ENCODE measurements at places on chromosomes 3 and 15. TPM values are rescaled to one million over a fixed set of nuclear protein-coding genes. Genes with fewer than 3 reads are reported as not detected.

DNA sequence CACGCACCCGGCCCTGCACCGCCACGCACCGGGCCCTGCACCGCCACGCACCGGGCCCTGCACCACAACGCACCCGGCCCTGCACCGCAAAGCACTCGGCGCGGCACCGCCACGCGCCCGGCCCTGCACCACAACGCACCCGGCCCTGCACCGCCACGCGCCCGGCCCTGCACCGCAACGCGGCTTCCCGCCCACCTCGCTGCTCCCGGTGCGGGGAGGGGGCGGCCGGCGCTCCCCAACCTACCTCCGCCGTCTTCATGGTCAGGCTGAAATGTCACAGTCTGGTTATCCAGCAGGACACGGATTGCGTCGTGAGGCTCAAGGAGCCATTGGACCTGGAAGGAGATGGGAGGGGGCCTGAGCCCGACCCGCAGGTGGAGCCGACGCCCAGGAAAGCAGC is 41.8 kb downstream of the MUC20 start:
- H3K27me3 ChIP-seq, result peaks cover 38% of the 10 kb centered on the region
- H3K4me3 ChIP-seq, result no peak overlapping the region

DNA sequence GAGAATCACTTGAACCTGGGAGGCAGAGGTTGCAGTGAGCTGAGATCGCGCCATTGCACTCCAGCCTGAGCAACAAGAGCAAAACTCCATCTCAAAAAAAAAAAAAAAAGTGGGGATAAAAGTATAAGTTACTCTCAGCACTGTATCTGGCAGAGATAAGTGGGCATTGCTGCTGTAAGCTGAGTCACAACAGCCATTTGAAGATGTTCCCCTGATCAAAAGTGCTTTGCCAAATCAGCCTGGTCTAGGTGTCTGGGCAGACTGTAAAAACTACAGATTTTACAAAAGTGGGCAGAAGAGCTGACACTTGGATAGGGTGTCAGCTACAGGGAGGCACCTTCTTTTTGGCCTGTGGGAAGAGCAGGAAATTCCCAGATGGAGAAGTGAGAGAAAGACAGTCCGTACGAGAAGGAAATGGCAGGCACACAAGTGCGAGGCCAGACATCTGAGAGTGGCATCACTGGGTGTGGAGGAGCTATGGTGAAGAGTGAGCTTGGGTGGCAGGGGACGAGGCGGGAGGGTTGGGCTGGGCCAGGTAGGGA is 78.5 kb downstream of the TRAK1 start:
- no peak for DNase-seq
- no peaks in the 10 kb centered on the region for H3K27me3 ChIP-seq
- peaks cover 22% of the 10 kb centered on the region for H3K4me1 ChIP-seq
- no peak overlapping the region for H3K4me3 ChIP-seq
- H3K36me3 ChIP-seq, result no peaks in the 10 kb centered on the region
- no peak overlapping the region for H3K27ac ChIP-seq

DNA sequence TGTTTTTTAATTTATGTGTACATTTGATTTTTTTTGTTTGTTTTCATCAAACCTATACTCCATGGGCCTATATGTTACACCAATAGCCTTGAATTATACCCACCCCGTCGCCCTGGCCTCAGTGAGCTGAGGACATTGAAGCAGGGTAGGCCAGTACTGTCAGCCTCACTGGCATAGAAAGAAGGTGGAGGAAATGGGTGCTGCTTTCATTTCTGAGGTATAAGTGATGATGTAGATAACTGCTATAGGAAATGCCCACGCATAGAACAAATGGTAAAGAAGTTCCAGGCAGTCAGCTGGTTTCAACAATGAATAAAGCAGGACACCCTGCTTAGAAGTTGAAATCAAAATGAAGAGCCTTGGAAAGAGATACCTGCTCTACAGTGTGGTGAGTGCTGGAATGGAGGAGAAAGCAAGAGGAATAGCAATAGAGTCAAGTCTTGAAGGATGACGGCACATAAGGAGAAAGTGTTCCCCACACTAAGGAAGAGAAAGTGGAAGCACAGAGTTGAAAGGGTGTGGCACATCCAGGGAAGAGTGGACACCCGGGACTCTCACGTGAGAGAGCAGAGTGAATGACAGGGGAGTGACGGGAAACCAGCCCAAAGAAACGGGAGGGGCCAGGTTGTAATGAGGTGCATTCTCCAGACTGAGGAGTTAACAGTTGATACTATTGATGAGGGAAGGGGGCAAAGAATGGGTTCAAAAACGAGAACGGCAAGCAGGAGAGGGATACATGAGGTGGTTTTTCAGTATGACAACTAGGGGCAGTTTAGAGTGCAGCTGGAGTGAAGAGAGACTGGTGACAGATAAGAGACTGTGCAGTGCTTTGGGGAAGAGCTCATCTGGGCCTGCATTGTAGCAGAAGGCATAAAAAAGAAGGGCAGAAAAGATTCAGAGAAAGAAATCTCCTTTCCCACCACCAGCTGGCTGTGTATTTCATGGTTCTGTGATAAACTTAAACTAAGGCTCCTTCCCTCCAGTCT is 70.5 kb downstream of the KLHL25 start:
- peak overlapping the region; percentile 80 for H3K27ac ChIP-seq
- peak overlapping the region; percentile 4 for H3K4me3 ChIP-seq
- no peak for DNase-seq
- H3K27me3 ChIP-seq, result no peaks in the 10 kb centered on the region
- peaks cover 27% of the 10 kb centered on the region for H3K4me1 ChIP-seq
- H3K36me3 ChIP-seq, result peaks cover 71% of the 10 kb centered on the region

DNA sequence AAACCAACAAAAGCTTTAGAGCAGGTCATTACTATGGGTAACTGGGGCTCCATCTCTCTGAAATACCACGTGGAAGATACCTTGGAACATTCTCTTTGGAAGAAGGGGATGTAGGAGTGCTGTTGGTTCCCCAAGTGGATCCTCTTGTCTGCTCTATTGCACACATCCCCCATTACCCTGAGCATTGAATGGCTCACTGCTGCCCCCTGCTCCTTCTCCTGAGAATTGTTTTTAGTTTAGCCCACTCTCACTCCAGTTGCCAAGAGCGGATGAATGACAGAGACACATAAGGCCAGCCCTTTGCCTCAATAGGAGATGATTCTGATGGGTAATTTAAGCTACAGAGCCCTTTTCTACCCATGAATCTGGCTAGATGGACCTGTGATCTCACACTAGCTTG is 135.6 kb upstream of the SUCLG2 start:
- no peak overlapping the region for H3K27ac ChIP-seq
- no peak overlapping the region for H3K4me3 ChIP-seq
- H3K27me3 ChIP-seq, result no peaks in the 10 kb centered on the region
- peaks cover 3% of the 10 kb centered on the region for H3K36me3 ChIP-seq
- DNase-seq, result peak; percentile 66
- no peaks in the 10 kb centered on the region for H3K4me1 ChIP-seq

DNA sequence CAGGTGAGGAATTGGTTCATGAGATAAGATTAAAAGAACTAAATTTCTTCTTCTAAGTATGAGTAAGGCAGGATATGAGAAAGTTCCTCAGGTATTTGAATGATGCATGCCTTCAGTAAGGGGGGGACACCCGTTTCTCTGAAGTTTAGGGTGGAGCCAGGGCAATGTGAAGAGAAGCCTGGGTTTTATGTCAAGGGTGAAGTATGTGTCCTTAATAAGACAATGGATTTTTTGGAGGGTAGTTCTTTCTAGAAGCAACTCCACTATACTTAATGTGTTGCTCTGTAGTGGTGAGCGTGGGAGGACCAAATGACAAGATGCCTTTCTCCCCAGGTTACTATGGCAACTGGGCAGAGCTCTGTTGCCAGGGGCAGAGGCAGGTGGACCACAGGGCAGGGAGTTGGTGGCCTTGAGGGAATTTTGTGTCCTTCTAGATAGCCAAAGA is 44.0 kb downstream of the PHLDB2 start:
- H3K4me3 ChIP-seq, result no peak overlapping the region
- H3K27me3 ChIP-seq, result no peaks in the 10 kb centered on the region
- peaks cover 5% of the 10 kb centered on the region for H3K36me3 ChIP-seq
- DNase-seq, result no peak
- H3K27ac ChIP-seq, result no peak overlapping the region
- peaks cover 15% of the 10 kb centered on the region for H3K4me1 ChIP-seq

- H3K27ac ChIP-seq, result no peak overlapping the region
- H3K4me1 ChIP-seq, result peaks cover 26% of the 10 kb centered on the region
- DNase-seq, result no peak
Observed at GRCh38 chr15:40322531-40323238, 807 bp upstream of the INAFM2 start.

The HTR3D gene
- not detected for total RNA-seq

DNA sequence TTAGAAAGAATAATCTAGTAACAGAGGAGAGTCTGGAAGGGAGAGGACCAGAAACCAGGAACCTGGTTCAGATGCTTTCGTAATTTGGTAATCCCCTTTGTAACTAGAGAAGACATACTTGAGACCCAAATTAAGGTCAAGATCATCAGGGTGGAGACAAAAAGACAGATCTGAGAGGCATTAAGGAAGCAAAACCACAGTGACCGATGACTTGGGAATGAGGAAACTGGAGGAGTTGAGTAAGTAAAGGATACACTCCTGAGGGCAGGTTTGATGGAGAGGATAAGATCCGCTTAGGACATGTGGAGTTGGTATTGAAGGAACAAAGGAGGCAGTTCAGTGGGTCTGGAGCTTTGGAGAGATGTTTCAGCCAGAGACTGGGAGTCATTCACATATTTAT is 23.6 kb upstream of the BCL2A1 start:
- no peak overlapping the region for H3K27ac ChIP-seq
- H3K36me3 ChIP-seq, result no peaks in the 10 kb centered on the region
- H3K4me1 ChIP-seq, result no peaks in the 10 kb centered on the region
- peaks cover 3% of the 10 kb centered on the region for H3K27me3 ChIP-seq

DNA sequence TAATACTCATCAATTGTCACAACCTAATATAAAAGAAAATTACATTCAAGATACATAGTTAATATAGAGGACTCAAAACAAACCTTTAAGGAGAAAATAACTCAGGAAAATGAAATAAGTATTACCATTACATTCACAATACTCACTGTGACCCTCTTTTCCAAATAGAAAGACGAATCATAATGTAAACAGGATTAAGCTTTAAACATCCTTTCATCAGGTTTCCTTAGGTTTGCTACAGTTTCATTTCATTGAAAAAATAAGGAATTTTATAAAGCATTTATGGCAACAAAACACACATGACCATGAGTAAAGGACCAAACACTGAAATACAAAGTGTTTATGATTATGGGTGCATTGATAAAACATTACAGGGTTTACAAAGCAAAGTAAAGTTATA is 162.7 kb downstream of the ALCAM start:
- no peak overlapping the region for H3K4me3 ChIP-seq
- no peaks in the 10 kb centered on the region for H3K27me3 ChIP-seq
- no peak overlapping the region for H3K27ac ChIP-seq
- peaks cover 8% of the 10 kb centered on the region for H3K36me3 ChIP-seq
- no peak for DNase-seq

The SPINT1 gene
- total RNA-seq, result 3.7 TPM

The THBS1 gene
- 0.91 TPM for total RNA-seq

DNA sequence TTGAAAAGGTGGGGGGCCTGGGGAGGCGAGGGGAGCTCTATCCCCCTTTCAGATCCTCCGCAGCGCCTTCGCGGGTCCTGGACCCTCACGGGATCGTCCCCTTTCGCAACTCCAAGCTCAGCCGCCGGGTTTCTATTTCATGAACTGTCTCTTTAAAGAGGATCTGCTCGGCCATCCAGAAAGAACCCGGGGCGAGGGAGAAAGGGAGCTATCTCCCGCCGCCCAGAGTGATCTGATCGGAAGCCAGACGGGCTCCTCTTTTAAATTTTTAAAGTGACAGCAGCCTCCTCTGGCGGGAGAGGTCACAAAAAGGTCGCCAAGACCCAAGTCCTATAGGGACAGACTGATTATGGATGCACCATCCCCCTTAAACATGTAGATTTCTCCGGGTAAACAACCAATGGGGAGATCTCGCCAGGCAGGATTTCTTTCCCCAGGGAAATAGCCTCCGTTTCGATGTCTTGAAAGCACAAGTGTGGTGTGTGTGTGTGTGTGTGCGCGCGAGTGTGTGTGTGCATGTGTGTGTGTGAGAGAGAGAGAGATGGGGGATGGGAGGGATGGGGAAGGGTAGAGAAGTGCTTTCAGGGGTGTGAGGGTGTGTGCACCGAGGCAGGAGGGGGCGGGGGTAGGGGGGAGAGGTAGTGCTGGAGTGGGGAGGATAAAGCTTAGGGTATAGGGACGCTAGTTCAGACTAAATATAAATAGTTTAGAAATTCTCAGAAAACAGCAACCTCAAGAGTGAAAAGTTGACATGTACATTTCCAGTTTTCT is 516.1 kb downstream of the MECOM start:
- peaks cover 74% of the 10 kb centered on the region for H3K27me3 ChIP-seq
- peaks cover 16% of the 10 kb centered on the region for H3K4me1 ChIP-seq
- peak overlapping the region; percentile 57 for H3K4me3 ChIP-seq
- H3K36me3 ChIP-seq, result no peaks in the 10 kb centered on the region
- H3K27ac ChIP-seq, result no peak overlapping the region
- DNase-seq, result no peak

The PLA1A gene
- total RNA-seq, result 0.68 TPM

The ARGFX gene
- not detected for total RNA-seq

All from activated CD8-positive, alpha-beta memory T cell treated with anti-CD3 and anti-CD28 coated beads, Interleukin-2, amount 10 ng/mL, durations not matched to agents 7 days and 5 days (primary cell).